ENCODE measurements at places on chromosomes 2 and 18.
A peak's percentile ranks its signal among the peaks of the same experiment; 100 is the strongest.

- DNase-seq: no peak
Measured at GRCh38 chr2:150389447-150389846, 98.0 kb downstream of the RND3 start.

- no peak for DNase-seq
Measured at GRCh38 chr2:158482594-158482993, 25.8 kb downstream of the PKP4 start.

- DNase-seq: no peak
Measured at GRCh38 chr2:219918944-219919343, 291.5 kb downstream of the SLC4A3 start.

DNA sequence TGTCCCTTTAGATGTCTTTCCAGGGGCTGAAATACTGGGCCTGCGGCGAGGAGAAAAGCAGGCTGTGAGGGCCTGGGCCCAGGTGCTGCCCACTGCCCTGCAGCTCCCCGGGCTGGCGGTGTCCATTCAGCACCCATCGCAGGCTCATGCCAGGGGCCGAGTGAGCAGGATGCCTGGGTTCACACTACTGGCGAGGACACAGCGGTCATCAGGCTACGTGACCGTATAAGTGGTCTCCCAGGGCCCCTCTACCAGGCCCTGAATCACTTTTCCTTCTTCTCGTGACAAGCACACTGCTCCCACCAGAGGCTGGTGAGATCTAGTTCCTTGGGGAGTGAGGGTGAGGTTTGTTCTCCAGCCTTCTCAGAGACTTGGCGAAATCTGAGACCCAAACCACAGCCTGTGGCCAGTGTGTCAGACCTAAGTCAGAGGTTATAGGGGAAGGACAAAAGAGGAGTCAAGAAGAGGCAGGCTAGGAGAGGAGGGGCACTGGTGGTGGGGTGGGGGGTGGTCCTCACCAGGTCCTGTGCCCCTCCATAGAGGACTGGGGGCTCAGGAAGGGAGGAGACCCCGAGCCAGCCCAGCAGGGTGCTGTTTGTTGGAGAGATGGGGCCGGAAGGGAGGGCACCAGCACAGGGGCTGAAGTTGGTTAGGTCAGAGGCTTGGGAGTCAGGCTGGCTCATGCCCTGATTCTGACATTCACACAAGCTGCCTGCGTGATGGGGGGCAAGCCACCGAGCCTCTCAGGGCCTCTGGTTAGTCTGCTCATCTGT lies 6.6 kb upstream of the SEMA4C start:
- no peak for DNase-seq

- no peak for DNase-seq
Measured at GRCh38 chr18:63205791-63206252, 113.7 kb downstream of the BCL2 start.

DNA sequence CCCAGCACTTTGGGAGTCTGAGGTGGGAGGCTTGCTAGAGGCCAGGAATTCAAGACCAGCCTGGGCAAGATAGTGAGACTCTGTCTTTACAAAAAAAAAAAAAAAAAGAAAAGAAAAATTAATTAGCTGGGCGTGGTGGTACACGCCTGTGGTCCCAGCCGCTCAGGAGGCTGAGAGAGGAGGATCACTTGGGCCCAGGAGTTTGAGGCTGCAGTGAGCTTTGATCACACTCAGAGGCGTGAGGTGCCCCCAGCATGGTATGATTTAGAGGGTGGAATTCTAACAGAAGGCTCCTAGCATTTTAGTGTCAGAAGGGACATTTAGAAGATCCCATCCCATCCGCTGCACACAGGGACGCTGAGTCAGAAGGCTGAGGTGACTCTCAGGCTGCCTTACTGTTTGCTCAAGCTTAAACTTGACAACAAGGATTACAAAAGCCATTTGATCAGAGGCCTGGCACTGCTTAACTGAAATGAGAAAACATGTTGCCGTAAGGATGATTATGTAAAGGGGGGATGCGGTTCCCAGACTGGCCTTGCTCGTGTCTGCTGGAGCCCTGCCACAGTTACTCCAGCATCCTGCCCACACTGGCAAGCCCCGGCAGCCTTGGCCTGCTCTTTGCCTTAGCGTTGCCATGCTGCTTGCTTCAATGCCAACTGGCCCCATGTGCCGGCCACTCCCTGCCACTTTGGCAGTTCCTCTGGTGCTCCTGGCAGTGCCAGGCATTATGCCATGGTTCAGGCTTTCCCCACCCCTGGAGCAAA lies 45.6 kb upstream of the SLC1A4 start:
- no peak for DNase-seq

DNA sequence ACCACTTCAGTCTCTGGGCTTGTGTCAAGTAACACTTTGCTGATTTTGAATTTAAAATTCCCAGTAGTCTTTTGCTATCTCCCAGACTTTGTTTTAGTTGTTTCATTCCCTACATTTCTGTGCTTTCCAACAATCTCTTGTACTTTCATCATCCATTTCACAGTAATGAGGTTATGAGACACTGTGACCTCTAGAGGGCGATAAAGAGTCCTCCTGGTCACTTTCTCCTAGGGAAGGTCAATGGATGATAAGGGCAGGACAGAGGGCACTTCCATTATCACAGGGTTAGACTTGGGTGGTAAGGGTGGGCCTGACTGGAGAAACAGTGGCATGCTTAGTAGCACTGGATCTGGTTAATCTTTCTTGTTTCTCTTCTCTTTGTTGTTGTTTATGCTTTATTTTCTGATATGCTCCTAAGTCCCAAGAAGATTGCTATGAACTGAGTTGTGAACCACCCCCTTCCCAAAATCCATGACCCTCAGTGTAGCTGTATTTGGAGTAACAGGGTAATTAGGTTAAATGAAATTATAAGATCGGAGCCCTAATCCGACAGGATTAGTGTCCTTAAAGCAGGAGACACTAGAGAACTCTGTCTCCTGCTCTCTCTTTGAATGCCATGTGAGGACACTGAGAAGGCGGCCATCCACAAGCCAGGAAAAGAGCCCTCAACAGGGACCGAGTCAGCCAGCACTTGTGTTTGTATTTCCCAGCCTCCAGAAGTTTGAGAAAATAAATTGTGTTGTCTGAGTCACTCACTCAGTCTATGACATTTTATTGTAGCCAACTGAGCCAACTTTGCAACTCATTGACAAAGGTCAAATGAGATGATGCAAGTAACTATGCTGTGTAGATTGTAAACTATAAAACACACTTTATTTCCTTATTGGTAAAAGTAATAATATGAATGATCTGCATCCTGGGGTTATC lies 779.2 kb downstream of the CNTNAP5 start:
- DNase-seq: peak; percentile 15

DNA sequence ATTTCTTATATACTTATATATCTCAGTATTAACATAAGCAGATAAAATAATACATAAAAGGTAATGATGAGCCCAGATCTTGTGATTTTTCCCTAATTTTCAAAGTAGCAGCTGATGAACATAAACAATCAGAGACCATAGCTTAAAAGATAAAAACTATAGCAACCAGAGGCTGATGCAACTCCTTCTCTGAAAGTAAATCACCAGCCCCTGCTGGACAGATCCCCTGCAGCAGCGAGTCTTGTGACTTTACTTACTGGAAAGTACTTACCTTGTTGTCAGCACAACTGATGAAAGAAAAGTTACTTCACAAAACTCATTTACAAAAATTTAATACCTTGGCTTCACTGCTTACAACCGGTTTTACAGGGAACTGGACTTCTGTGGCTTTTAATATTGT lies 67.3 kb downstream of the GORASP2 start:
- no peak for DNase-seq

GRCh38 chr2:95039363-95039762 lies 13.9 kb downstream of the MAL start:
- DNase-seq: no peak

DNA sequence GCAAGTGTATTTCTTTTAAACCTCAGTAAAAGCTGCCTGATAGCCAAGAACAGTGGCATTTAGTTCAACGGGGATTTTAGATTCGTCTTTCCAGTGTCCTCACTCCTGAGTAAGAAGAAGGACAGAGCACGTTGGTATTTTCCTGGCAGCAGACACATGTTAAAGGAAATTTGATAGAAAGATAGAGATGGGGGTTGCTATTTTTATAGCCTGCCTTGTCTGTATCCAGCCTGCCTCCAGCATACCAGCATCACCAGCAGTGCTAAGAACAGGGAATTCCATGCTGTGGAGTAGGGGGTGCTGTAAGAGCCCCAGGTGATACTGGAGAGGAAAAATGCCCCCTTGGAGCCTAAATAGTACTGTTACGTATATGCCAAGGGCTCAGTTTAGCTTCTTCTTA lies 1.1 kb upstream of the SMYD1 start:
- DNase-seq: no peak

- DNase-seq: no peak
Measured at GRCh38 chr2:65136253-65136652, 6.3 kb upstream of the RAB1A start.

- DNase-seq: no peak
Measured at GRCh38 chr18:75574187-75574586, 146.7 kb upstream of the SMIM21 start.

DNA sequence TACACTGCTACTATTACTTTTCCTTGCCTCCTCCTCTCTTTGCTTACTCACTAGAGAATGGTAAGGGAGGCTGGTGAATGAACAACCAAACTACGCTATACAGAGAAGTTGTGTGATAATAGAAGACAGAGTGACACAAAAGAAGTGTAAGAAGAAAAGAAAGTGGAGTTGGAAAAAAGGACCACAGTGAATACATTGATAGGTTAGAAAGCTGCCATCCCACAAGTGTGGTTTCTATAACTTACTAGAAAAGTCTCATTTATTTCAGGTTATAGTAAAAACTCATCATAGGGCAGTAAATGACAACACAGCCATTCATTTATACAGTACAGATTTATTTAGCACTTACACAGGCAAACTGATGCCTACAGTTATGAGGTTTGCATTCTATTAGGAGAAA lies 77.3 kb downstream of the TTC21B start:
- DNase-seq: no peak

- peak; percentile 63 for DNase-seq
Measured at GRCh38 chr18:6414118-6414722, 491 bp downstream of the L3MBTL4 start.

- no peak for DNase-seq
Measured at GRCh38 chr18:11823545-11823944, 27.7 kb upstream of the CHMP1B start.

DNA sequence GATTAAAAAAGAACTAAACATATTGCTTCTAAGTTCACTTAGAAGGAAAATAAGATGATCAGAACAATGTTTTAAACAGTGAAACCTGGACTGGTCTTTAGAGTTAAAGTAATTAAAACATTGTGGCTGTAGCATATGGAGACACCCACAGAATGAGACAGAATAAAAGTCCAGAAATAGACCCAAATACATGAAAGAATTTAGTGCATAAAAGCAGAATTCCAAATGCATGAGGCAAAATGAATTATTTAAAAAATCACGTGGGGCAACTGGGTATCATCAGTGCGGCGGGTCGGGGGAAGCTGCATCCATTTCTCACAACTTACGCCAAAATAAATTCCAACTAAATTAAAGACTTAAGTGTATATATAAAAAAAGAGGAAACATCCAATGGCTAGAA lies 12.1 kb downstream of the RNF149 start:
- no peak for DNase-seq

- DNase-seq: no peak
Measured at GRCh38 chr18:45253056-45253565, 362.2 kb upstream of the SLC14A2 start.

DNA sequence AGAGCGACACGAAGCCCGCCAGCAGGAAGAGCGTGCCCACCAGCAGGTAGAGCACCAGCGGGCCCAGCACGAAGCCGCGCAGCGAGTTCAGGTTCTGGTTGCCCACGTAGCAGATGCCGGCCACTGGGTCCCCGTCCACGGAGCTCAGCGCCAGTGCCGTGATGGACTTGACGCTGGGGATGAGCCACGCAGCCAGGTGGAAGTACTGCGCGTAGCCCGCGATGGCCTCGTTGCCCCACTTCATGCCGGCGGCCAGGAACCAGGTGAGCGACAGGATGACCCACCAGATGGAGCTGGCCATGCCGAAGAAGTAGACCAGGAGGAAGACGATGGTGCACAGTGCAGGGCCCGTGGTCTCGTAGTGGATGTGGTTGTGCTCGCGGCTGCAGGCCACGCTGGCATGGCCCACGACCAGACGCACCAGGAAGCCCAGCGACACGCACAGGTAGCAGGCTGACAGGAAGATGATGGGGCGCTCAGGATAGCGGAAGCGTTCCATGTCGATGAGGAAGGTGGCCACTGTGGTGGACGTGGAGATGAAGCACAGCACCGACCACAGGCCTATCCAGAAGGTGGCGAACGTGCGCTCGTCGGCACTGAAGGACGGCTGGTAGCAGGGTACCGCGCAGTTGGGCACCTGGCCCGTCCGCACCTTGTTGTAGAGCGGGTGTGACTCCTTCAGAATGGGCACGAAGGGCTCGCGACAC lies 2.1 kb downstream of the FZD5 start:
- DNase-seq: peak; percentile 19

DNA sequence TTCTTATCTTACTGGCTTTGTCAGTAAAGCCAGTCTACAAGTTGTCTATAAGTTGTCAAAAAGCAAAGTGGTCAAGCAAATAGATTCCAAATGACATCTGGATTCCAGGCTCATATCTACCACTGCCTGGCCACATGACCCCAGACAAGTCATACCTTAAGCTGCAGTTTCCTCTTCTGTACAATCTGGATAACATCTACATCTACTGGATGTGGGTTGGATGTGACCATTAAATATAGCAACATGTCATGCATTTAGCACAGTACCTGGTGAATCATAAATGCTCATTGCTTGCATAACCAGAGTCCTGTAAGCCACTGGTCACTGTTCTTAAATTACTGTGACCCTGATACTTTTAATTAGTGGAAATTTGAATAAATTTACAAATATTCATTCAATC lies 16.8 kb downstream of the COBLL1 start:
- peak; percentile 26 for DNase-seq
